ENCODE measurements at places on chromosomes 7 and 10.

DNA sequence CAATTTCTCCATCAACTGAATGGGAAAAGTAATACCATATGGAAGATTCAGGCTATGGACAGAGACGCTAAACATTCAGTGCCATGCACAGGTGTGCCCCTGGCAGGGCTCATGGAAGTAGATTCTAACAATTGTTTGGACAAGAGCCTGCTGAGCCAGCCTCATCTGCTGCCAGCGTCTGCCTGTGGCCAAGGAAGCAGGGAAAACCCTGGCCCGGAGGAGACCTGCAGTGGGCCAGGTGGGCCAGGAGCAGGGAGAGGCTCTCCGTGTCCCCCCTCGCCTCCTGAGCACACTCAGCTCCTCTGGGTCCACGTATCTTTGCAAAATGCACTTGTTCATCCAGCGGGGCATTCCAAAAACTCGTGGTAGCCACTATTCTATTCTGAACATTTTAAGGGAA is 130.1 kb downstream of the TCERG1L start:
- no peak for DNase-seq

GRCh38 chr10:47318706-47319105 is 3.5 kb upstream of the GDF2 start:
- no peak for DNase-seq

GRCh38 chr10:90930070-90930837 is 9.4 kb upstream of the ANKRD1 start:
- peak; percentile 64 for DNase-seq

GRCh38 chr10:97549587-97550322 is 22.8 kb upstream of the ANKRD2 start:
- DNase-seq: no peak

- no peak for DNase-seq
Measured at GRCh38 chr10:31708474-31708873, 220.2 kb downstream of the ARHGAP12 start.

DNA sequence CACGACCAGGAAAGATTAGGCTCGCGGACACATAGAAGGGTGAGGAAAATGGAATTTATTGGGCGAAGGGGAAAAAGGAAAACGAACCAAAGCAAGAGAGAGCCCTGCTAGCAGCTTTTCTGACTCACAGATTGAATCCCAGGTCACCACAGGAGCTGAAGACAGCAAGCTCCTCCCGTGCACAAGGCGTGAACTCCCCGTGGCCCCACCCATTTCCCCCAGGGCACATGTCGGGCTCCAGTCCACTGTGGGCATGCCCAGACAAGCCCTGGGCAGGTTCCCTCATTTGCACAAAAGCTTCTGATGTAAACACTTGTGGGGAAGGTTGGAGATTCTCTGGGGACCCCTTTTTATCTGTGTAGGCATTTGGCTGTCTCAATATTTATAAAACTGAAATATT is 582.4 kb downstream of the SUGCT start:
- DNase-seq: peak; percentile 87

DNA sequence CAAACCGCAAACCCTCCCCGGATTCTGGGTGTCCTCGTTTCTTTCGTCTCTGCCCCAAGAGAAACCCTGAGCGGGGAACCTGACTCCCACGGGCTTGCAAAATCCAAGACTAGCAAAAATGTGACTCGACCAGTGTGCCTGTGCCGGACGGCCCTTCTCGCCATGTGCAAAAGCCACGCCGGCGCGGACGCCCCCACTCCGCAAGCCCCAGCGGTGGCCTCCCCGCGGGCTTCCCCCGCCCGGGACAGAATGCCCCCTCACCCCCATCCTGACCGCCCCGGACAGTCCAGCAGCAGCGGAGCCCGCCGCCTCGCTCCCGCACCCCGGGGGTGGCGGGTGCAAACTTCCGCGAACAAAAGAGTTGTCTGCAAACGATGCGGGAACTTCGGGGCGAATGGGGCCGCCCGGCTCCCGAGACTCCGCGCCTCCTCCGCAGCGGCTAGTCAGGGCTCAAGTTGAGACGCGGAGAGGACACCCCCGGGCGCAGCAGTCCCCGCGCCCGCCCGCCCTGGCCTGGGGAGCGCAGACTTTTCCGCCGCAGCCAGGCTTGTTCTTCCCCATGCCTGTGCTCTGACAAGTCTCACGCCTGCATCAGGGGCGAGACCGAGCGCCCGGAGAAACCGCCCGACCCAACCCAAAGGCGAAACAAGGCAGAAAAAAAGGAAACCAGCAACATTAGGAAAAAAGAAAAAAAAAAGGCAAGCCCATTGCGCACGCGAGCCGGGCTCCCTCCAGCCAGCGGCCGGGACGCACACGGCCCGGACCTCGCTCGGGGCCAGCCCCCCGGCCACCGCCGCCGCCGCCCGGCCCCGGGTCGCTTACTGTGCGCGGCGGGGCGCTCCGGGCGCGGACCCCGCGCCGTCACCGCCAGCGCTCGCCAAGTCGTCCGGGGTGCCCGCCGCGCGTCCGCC is 732 bp downstream of the FAM53B start:
- no peak for DNase-seq

- DNase-seq: no peak
Measured at GRCh38 chr10:97136756-97137155, 49.0 kb downstream of the SLIT1 start.

- DNase-seq: no peak
Measured at GRCh38 chr10:306007-306674, 170.9 kb downstream of the ZMYND11 start.

DNA sequence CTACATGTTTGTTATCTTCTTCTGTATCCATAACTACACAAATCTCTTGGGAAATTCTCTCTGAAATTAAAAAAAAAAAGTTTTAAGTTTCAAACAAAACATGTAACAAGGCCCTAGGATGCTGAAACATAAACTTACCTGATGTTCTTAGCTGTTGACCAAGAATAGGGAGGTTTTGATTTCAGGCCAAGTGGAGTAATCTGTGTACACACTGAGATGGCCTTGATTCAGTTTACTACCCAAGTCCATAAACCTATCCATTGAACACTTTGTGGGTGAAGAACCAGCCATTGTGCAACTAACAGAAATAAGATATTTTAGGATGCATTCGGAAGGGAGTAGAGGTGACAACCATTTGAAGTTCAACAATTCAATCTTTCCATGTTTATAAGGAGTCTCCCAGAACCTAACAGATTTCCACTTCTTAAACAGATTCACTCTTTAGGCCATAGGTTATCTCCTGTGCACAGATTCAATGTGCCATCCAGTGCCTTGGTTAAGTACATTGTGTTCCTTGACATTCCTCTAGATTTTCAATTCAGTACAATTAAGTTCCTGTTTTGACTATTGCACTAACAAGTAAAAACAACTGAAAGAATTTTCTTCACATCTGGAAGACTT is 143.1 kb downstream of the CRPPA start:
- DNase-seq: no peak
